NCI-H526 (cell line): ENCODE measurements at places on chromosomes 11 and 22.

GRCh38 chr11:44167046-44167445, 71.6 kb downstream of the EXT2 start:
- no peak for DNase-seq

GRCh38 chr11:94785509-94785908, 17.4 kb downstream of the AMOTL1 start:
- DNase-seq = no peak

- no peak for DNase-seq
Measured at GRCh38 chr22:25763239-25763777, 21.3 kb downstream of the MYO18B start.

GRCh38 chr11:45166604-45166897, 20.1 kb downstream of the PRDM11 start:
- DNase-seq = no peak

DNA sequence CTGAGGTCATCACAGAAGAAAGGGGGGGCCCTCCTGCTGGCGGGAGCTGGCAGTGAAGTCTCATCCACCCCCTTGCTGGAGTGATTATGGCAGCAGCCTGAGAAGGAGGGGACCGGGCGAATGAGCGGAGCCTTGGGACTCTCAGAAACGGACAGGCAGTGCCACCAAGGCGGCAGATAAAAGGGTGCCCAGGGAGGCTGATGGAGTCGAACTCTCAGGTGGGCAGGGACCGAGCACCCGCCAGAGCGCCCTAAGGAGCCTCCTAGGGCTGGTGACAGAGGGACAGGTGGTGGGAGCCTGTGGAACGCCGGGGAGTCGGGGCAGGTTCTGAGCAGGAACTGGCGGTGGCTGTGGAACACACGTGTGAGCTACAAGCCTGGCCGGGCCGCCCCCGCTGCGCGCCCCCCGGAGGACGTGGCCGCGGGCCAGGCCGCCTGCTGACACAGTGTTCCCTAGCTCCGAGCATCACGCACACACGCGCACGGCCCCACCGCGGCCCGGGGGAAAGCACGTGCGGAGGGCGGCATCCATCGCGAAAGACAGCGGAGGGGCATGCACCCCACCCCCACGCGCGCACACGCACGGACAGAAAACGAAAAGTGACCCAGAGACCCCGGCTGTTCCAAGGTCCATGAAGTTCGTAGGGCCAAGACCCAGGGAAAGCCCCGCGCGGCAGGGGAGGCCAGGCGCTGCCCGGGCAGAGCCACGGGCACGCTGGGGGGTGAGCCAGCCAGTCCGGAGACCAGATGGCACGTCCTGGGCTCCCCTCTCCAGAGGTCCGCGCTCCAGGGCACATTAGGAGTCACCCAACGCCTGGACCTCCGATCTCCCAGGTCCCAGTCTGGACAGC, 1.0 kb downstream of the VWCE start:
- DNase-seq = peak; percentile 53

DNA sequence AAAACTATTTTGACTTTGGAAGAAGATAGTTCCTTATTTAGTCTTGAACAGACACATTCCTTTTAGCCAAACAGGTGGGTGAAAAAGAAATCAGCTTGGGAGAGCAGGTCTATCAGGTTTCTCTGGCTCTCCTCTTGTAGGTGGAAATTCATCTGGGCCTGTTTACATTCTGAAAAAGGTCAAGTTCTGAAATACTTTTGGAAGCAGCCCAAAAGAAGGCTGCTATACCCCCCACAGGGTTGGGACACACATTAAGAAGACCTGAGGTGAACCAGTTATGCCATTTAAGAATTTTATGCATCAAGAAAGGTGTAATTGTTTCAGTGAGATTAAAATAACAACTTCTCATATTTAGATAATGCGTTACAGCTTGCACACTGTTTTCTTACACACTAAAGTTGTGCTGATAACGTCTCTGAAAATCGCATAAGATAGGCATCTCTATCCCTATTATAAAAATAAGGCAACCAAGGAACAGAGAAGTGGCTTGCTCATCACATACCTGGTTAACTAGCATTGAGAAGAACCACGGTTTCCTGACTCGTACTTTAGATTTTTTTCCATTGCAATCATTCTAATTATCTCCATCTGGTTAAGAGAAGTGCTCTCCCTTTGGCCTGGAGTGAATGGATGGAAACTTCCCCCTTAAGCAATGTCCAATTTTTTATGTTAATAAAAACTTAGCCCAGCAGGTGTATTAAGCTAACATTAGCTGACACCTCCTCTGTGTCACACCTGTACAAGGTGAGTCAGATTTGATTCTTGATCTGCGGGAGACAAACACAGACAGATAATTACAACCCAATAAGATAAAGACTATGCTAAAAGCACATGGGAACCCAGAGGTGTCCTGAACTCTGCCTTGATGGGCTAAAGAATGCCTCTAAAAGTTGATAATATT, 60.5 kb upstream of the UCP3 start:
- no peak for DNase-seq

DNA sequence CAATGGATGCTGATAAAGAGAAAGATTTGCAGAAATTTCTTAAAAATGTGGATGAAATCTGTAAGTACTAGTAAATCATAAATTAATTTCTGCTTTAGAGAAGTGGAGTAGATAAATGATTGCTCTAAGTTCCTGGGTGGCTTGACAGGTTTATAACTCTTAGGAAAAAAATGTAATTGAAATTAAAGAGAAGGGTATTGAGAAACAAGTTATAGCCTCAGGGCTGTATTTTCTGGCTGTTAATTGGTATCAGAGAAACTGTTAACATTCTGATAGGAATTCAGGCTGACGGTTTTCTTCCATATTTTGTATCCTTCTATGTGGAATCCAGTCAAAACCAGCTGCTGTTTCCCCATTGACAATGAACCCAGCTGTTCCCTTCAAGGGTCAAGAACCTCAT, 1.9 kb downstream of the TTC12 start:
- DNase-seq = no peak

DNA sequence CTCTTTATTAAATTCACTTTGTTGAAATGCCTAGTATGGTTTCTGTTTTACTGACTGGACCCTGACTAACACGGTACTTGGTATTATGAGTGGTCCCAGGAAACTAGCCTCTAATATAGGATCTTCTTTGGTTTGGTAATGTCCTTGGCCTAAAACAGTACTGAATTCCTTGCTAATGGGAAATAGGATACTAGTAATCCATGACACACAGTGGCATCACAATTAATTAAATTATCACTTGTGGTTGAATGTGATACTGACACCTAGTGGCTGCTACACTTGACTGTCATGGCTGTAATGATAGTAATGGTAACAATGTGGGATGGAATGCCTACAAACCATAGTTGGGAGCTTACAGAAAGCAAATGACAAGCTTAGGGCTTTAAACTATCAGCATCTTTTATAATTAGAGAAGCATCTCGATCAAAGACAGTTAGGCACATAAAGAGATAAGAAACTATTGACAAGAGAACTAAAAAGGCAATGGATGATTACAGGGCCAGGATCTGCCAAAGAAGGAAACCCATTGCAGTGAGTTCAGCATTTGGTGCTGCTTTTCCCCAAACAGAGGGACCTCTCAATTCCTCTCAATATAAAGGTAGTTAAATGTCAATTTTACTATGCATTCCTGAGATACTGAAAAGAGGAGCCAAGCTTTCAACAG, 8.6 kb downstream of the DNHD1 start:
- DNase-seq = peak; percentile 64

DNA sequence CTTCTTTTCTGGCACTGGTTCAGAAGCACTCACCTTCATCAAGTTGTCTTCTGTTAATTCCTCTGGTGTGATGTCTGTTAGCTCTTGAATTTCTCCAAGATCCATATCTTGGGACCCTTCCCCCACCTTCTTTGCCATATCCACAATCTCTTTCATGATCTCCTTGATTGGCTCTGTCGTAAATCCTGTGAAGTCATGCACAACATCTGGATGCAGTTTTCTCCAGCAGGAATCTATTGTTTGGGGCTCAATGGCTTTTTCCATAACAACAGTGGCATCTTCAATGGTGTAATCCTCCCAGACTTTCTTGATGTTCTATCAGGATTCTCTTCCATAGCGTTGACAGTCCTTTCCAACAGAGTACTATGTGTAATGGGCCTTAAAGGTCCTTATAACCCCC, 96.9 kb downstream of the CSTPP1 start:
- no peak for DNase-seq

DNA sequence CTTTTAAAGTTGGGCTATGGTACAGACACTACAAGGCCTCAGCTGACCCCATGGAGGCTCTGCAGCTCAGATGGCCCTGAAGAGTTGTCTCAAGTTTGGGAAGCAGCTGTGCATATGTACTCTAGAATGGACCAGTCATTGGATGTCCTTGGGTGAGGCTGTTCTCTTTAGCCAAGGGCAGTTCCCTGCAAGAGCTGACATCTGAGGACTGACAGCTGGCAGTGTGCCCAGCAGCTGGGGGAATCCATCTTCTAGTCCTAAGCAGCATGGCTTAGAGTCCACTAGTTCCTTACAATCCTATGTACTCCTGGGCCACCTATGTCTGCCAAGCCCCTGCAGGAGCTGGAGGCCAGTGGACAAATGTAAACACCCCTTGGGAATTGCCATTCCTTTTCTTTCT, 76.5 kb downstream of the C11orf91 start:
- DNase-seq = no peak

DNA sequence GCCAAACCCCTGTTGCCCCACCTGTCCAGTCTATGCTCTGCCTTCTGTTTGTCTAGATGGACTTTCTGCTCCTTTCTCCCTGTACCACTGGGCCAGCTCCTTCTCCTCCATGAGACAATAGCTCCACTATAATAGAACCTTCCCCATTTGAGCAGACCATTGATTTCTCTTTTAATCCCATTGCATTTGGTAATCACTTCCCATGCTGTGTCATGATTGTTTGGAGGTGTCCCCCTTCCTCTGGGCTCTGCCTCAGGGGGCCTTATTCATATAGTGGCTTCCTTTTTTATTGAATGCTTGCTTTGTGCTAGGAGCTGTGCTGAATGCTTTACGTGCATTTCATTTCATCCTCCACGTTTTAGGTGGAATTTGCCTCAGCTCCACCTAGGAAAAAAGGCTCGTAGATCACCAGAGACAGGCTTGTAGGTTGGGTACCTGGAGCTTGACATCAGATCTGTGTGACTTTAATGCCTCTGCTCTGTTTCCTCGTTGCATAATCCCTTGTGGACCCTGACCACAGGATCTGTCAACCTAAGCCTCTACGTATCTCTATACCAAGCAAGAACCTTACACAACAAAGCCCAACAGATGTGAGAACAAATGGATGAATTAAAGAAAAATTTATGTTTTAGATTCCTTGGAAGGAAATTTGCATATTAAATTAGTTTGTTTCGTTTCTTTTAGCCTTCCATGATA, 106.2 kb upstream of the RASSF10 start:
- DNase-seq = no peak

GRCh38 chr11:129694966-129695365, 120.7 kb upstream of the TMEM45B start:
- no peak for DNase-seq
